ENCODE measurements at places on chromosomes 2 and 18. TPM values are rescaled to one million over a fixed set of nuclear protein-coding genes. Genes with fewer than 3 reads are reported as not detected.

SPOPL gene
- 15.6 TPM for total RNA-seq

MC4R gene
- not detected for total RNA-seq

TBR1 gene
- total RNA-seq = under 0.01 TPM

ALLC gene
- not detected for total RNA-seq
